Endodermal cell (in vitro differentiated cells): ENCODE measurements at places on chromosomes 5 and 9. TPM values are rescaled to one million over a fixed set of nuclear protein-coding genes. Genes with fewer than 3 reads are reported as not detected.
A peak's percentile ranks its signal among the peaks of the same experiment; 100 is the strongest.

GRCh38 chr5:174777583-174777982, 53.2 kb downstream of the MSX2 start:
- no peak for DNase-seq
- H3K4me3 ChIP-seq = no peak overlapping the region
- H3K36me3 ChIP-seq = no peaks in the 10 kb centered on the region
- H3K27me3 ChIP-seq = no peaks in the 10 kb centered on the region
- H3K4me1 ChIP-seq = no peaks in the 10 kb centered on the region

Gene ZNF454
- total RNA-seq = not detected in 2 replicates

Gene STPG3
- total RNA-seq = 0.25 TPM in 1 of 2 replicates, not detected in the other

Gene PCDHB7
- total RNA-seq = 0.59 and 0.75 TPM in 2 replicates

Gene PCDHGA10
- 3.2 to 4.5 TPM (median 3.9 TPM) in 3 replicates for total RNA-seq

DNA sequence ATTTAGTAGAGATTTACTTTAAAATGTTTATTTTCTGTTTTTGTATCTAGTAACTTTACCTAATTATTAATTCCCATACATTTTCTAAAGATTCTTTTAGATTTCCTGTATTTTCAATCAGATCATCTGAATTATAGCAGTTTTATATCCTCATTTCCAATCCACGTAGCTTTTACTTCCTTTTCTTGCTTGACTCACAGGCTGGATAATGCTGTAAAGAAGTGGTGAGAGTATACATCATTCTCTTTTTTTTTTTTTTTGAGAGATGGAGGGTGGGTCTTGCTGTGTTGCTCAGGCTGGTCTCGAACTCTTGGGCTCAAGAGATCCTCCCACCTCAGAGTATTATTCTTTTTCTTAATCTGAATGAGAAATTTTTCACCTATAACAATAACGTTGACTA, 11.2 kb upstream of the SETX start:
- H3K27me3 ChIP-seq = no peaks in the 10 kb centered on the region
- DNase-seq = peak; percentile 1
- no peaks in the 10 kb centered on the region for H3K4me1 ChIP-seq
- H3K27ac ChIP-seq = no peak overlapping the region
- H3K36me3 ChIP-seq = no peaks in the 10 kb centered on the region
- no peak overlapping the region for H3K4me3 ChIP-seq

- H3K27me3 ChIP-seq = no peaks in the 10 kb centered on the region
- peaks cover 19% of the 10 kb centered on the region for H3K36me3 ChIP-seq
- DNase-seq = no peak
Measured at GRCh38 chr5:138770977-138771376, 17.8 kb downstream of the CTNNA1 start.

- peaks cover 3% of the 10 kb centered on the region for H3K4me1 ChIP-seq
- H3K27me3 ChIP-seq = no peaks in the 10 kb centered on the region
- DNase-seq = no peak
- no peak overlapping the region for H3K4me3 ChIP-seq
Measured at GRCh38 chr5:123124126-123124858, 35.3 kb downstream of the PRDM6 start.

- no peak overlapping the region for H3K27ac ChIP-seq
- peak; percentile 50 for DNase-seq
- H3K36me3 ChIP-seq = no peaks in the 10 kb centered on the region
- H3K4me1 ChIP-seq = no peaks in the 10 kb centered on the region
- H3K27me3 ChIP-seq = peaks cover 14% of the 10 kb centered on the region
Measured at GRCh38 chr5:153496835-153497234, 6.4 kb downstream of the GRIA1 start.

DNA sequence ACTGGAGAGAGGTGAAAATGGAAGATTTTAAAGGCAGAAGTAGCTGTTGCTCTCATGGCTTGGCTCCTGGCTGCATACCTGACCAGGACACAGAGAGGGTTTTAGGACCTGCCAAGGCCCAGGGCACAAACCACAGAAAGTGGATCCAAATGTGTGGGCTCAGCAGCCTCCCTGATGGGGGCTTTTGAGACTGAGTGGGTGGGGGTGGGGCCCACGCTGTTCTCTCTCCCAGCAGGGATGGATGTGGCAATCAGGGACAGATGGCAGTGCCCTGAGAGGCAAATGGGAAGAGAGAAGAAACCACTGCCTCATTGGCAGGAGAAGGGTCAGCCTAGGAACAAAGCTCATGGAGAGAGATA, 34.9 kb upstream of the TIFAB start:
- peaks cover 99% of the 10 kb centered on the region for H3K27me3 ChIP-seq
- H3K4me1 ChIP-seq = peaks cover 6% of the 10 kb centered on the region
- no peaks in the 10 kb centered on the region for H3K36me3 ChIP-seq
- no peak for DNase-seq
- no peak overlapping the region for H3K4me3 ChIP-seq

Gene LCN1
- not detected in 3 replicates for total RNA-seq

- no peak overlapping the region for H3K27ac ChIP-seq
- H3K4me3 ChIP-seq = peak overlapping the region; percentile 5
- peak; percentile 28 for DNase-seq
- no peaks in the 10 kb centered on the region for H3K4me1 ChIP-seq
Measured at GRCh38 chr5:178207917-178208280, 3.6 kb downstream of the HNRNPAB start.

Gene OR1J2
- total RNA-seq = not detected in 3 replicates

GRCh38 chr5:14365831-14366430, 215.7 kb upstream of the OTULINL start:
- H3K27ac ChIP-seq = no peak overlapping the region
- no peak overlapping the region for H3K4me3 ChIP-seq
- no peak for DNase-seq
- peaks cover 76% of the 10 kb centered on the region for H3K36me3 ChIP-seq
- no peaks in the 10 kb centered on the region for H3K27me3 ChIP-seq
- H3K4me1 ChIP-seq = no peaks in the 10 kb centered on the region

- peak overlapping the region; percentile 76 for H3K27ac ChIP-seq
- H3K36me3 ChIP-seq = peaks cover 14% of the 10 kb centered on the region
- no peaks in the 10 kb centered on the region for H3K4me1 ChIP-seq
- DNase-seq = no peak
Measured at GRCh38 chr9:134434894-134435506, 108.7 kb downstream of the RXRA start.

Gene TXNDC8
- total RNA-seq = not detected in 2 replicates

- H3K4me3 ChIP-seq = no peak overlapping the region
- no peak overlapping the region for H3K27ac ChIP-seq
- H3K27me3 ChIP-seq = peaks cover under 1% of the 10 kb centered on the region
- peak; percentile 17 for DNase-seq
Measured at GRCh38 chr5:135210286-135211055, 176.4 kb upstream of the PITX1 start.

Gene TMC1
- total RNA-seq = not detected in 3 replicates

- no peak overlapping the region for H3K4me3 ChIP-seq
- H3K27ac ChIP-seq = no peak overlapping the region
- H3K27me3 ChIP-seq = no peaks in the 10 kb centered on the region
- DNase-seq = no peak
- H3K36me3 ChIP-seq = no peaks in the 10 kb centered on the region
Measured at GRCh38 chr9:11182001-11182400, 569.2 kb upstream of the PTPRD start.

DNA sequence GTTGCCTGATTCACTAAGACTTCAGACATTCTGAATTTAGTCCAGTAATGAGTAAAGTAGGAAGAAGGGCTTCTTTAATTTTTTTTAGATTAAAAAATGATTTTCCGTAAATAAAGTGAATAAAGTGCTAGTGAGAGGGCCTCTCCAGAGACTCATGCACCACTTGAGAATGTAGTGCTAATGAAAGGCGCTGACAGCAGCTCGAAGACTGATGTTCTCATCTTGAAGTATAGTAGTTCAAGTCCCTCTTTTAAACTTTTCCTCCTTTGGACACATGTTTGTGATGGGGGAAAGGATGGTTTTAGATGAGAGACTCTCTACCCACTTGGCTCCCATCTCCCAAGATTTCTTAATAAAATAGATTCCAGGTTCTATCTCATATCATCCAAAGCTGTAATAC, 48.5 kb downstream of the G3BP1 start:
- no peak overlapping the region for H3K27ac ChIP-seq
- DNase-seq = no peak
- no peak overlapping the region for H3K4me3 ChIP-seq
- peaks cover 55% of the 10 kb centered on the region for H3K36me3 ChIP-seq

DNA sequence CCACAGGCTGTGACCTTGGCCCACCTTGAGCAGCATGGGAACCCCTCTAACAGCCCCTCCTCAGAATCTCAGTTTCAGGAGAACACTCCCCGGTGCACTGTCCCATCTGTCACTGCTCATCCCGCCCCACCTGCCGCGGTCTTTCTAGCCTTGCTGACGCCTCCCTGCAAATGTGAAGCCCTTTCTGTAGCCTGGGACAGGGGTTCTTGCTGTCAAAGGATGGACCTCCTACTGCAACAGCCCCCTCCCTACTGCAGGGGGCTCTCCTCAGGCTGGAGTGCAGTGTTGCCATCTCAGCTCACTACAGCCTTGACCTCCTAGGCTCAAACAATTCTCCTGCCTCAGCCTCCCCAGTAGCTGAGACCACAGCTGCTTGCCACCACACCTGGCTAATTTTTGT, 20.0 kb downstream of the OR2V1 start:
- peaks cover 23% of the 10 kb centered on the region for H3K27me3 ChIP-seq
- H3K27ac ChIP-seq = no peak overlapping the region
- no peak overlapping the region for H3K4me3 ChIP-seq
- H3K36me3 ChIP-seq = no peaks in the 10 kb centered on the region
- no peak for DNase-seq

- H3K36me3 ChIP-seq = no peaks in the 10 kb centered on the region
- H3K27ac ChIP-seq = no peak overlapping the region
- no peak for DNase-seq
- H3K4me3 ChIP-seq = no peak overlapping the region
- no peaks in the 10 kb centered on the region for H3K4me1 ChIP-seq
- H3K27me3 ChIP-seq = no peaks in the 10 kb centered on the region
Measured at GRCh38 chr9:23621188-23621587, 204.9 kb downstream of the ELAVL2 start.

Gene WNT8A
- 1.8 and 2.2 TPM in 2 replicates for total RNA-seq

GRCh38 chr9:70998962-70999361, 122.5 kb downstream of the TRPM3 start:
- no peaks in the 10 kb centered on the region for H3K27me3 ChIP-seq
- no peak overlapping the region for H3K4me3 ChIP-seq

GRCh38 chr5:59164041-59164830, 581.4 kb downstream of the RAB3C start:
- H3K27ac ChIP-seq = no peak overlapping the region
- no peaks in the 10 kb centered on the region for H3K27me3 ChIP-seq
- DNase-seq = no peak
- no peaks in the 10 kb centered on the region for H3K36me3 ChIP-seq

DNA sequence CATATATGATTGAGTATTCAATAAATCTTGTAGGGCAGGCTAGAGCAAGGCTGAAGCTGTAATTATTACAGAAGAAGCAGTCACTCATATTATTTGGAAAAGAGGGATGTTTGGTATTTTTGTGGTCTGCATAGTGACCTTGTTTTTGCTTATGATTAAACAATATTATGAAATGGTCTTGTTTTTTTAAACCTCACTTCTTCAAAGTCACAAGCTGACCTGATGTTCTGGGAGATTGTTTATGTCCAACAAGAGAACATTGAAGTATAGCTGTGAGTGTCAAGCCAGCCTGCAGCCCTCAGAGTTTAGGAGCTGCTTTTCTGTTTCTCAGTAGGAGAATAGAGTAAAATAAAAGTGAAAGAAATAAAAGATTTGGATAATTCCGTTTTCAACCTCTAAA, 342.2 kb downstream of the LRRC70 start:
- H3K27me3 ChIP-seq = no peaks in the 10 kb centered on the region
- H3K4me3 ChIP-seq = no peak overlapping the region
- no peak for DNase-seq
- H3K36me3 ChIP-seq = no peaks in the 10 kb centered on the region

Gene CARTPT
- total RNA-seq = not detected in 2 replicates

DNA sequence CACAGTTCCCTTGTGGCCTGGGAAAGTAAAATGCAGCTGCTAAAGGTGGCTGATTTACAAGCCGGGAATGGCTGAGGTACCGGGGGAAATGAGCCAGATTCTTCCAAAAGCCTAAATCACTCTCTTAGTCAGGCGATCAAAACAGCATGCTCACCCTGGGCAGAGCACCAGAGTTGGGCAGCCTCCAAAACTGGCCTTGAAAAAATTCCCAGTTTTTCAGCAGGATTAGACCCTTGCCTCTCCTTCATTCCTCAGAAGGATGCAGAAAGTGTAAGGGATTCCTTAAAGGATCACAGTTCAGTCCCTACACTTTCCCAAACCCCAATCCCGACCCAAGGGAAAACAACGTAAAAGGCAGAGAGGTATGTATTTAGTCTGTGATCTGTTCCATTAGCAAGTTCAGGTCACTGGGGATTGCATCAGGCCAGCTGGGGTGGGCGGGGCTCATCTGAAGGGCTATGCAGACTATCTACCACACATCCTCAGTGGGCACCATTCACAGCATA, 16.9 kb downstream of the TMEM174 start:
- no peaks in the 10 kb centered on the region for H3K27me3 ChIP-seq
- H3K4me3 ChIP-seq = no peak overlapping the region
- peak; percentile 70 for DNase-seq
- H3K4me1 ChIP-seq = no peaks in the 10 kb centered on the region
- no peak overlapping the region for H3K27ac ChIP-seq

- no peak for DNase-seq
- H3K27ac ChIP-seq = no peak overlapping the region
- H3K36me3 ChIP-seq = no peaks in the 10 kb centered on the region
- H3K4me3 ChIP-seq = no peak overlapping the region
- no peaks in the 10 kb centered on the region for H3K27me3 ChIP-seq
Measured at GRCh38 chr9:136368190-136368589, 4.6 kb upstream of the DNLZ start.

Gene FCN1
- not detected in 2 replicates for total RNA-seq

GRCh38 chr9:6759185-6759977, 1.6 kb downstream of the KDM4C start:
- DNase-seq = no peak
- no peaks in the 10 kb centered on the region for H3K4me1 ChIP-seq
- H3K4me3 ChIP-seq = peak overlapping the region; percentile 99
- H3K27me3 ChIP-seq = no peaks in the 10 kb centered on the region

Gene SLC34A3
- total RNA-seq = 0.15 to 0.33 TPM (median 0.17 TPM) in 3 replicates

- no peak for DNase-seq
- H3K27ac ChIP-seq = no peak overlapping the region
- no peaks in the 10 kb centered on the region for H3K27me3 ChIP-seq
Measured at GRCh38 chr5:143051244-143052058, 281.3 kb downstream of the ARHGAP26 start.

Gene PCDHB12
- total RNA-seq = 1.2 to 1.9 TPM (median 1.6 TPM) in 3 replicates

Gene PPP1R2B
- not detected in 3 replicates for total RNA-seq

Gene TPPP
- 0.70 and 0.77 TPM in 2 replicates for total RNA-seq

GRCh38 chr5:15004506-15004905, 132.9 kb upstream of the ANKH start:
- no peak overlapping the region for H3K4me3 ChIP-seq
- no peak overlapping the region for H3K27ac ChIP-seq
- no peaks in the 10 kb centered on the region for H3K36me3 ChIP-seq
- H3K4me1 ChIP-seq = no peaks in the 10 kb centered on the region
- no peaks in the 10 kb centered on the region for H3K27me3 ChIP-seq

GRCh38 chr5:175859916-175860315, 11.5 kb upstream of the CPLX2 start:
- no peaks in the 10 kb centered on the region for H3K36me3 ChIP-seq
- H3K27ac ChIP-seq = no peak overlapping the region
- DNase-seq = no peak
- peaks cover 11% of the 10 kb centered on the region for H3K27me3 ChIP-seq
- H3K4me1 ChIP-seq = no peaks in the 10 kb centered on the region

- H3K4me3 ChIP-seq = no peak overlapping the region
- no peaks in the 10 kb centered on the region for H3K4me1 ChIP-seq
- no peak overlapping the region for H3K27ac ChIP-seq
- no peaks in the 10 kb centered on the region for H3K36me3 ChIP-seq
- H3K27me3 ChIP-seq = no peaks in the 10 kb centered on the region
- no peak for DNase-seq
Measured at GRCh38 chr5:94613583-94613982, 4.8 kb downstream of the KIAA0825 start.
